Stimulated activated CD8-positive, alpha-beta memory T cell treated with anti-CD3 and anti-CD28 coated beads, Interleukin-15, amount 100 ng/mL, for 4 hours (primary cell): ENCODE measurements at places on chromosomes 2 and 18.

DNA sequence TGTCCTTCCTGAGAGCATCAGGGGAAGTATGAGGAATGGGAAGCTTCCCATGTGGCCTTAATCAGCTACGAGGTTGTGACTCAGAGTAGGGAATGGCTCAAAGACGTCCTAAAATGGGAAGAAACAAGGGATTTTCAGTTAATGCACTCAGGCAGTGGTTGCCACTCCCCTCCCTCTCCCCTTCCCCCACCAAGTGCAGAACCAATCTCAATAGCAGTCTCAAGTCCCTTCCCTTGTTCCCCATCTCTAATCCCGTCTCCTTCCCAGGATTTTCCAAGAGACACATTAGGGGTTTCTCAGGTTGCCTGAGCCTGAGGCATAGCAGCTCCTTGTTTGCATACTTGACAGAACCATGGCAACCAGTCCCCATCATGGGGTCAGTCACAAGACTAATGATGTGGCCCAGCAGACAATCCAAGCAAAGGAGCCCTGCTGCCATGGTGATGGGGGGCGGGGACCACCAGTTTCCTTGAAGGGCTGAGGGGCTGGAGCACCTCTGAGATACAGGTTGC lies 18.2 kb upstream of the RESP18 start:
- no peak for DNase-seq

- no peak for DNase-seq
Observed at GRCh38 chr2:65137197-65137775, 7.4 kb upstream of the RAB1A start.

DNA sequence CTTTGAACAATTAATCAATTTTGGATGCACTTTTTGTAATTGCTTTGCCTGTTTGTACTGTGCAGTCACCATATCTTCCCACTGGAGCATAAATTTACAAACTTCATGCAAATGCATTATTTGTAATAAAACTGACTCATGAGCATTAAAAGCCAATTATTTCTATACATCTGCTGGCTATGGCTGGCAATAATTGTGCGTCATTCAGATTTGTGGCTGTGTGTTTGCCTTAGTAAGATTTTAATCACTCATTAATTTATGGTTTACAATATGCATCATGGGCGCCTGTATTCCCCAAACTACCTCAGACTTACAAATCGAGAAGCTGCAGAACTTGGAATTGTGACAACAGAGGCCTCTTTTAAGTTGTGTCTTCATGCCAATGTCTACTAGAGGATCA lies 132.4 kb upstream of the TRIB2 start:
- no peak for DNase-seq

- DNase-seq, result no peak
Observed at GRCh38 chr18:62331581-62332356, 6.7 kb downstream of the TNFRSF11A start.

- DNase-seq, result no peak
Observed at GRCh38 chr2:133591164-133591563, 22.9 kb upstream of the NCKAP5 start.

- no peak for DNase-seq
Observed at GRCh38 chr2:152694161-152694661, 23.1 kb downstream of the PRPF40A start.

GRCh38 chr2:229715895-229716507 lies 1.6 kb upstream of the DNER start:
- no peak for DNase-seq

- no peak for DNase-seq
Observed at GRCh38 chr2:132544006-132544630, 125.9 kb downstream of the LYPD1 start.

GRCh38 chr2:3610881-3611505 lies 16.1 kb downstream of the COLEC11 start:
- no peak for DNase-seq

DNA sequence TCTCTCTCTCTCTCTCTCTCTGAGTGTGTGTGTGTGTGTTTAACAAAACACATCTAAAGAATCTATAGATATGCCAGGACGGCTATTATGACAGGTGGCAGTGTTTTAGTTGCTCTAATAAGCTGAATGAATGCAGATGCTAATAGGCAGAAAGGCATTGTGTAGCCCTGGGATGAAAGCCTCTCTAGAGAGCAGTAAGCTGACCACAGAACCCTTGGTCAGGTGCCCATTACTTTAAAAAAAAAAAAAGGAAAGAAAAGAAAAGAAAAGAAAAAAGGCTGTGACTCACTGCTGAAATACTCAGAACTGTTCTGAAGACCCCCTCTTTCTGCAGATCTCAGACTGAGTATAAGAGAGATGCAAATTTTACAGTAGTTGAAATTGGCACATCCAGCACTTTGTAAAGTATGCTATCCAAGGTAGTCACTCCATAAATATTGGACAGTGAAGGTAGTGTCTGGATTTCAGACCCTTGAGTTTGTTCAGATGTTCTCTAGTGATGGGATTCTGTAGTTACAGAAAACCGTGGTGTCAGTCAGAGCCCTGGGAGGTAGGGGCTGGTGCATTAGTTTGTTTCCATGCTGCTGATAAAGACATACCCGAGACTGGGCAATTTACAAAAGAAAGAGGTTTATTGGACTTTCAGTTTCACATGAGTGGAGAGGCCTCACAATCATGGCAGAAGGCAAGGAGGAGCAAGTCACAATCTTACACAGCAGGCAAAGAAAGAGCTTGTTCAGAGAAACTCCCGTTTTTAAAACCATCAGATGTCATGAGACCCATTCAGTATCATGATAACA lies 30.9 kb downstream of the OSBPL6 start:
- no peak for DNase-seq

DNA sequence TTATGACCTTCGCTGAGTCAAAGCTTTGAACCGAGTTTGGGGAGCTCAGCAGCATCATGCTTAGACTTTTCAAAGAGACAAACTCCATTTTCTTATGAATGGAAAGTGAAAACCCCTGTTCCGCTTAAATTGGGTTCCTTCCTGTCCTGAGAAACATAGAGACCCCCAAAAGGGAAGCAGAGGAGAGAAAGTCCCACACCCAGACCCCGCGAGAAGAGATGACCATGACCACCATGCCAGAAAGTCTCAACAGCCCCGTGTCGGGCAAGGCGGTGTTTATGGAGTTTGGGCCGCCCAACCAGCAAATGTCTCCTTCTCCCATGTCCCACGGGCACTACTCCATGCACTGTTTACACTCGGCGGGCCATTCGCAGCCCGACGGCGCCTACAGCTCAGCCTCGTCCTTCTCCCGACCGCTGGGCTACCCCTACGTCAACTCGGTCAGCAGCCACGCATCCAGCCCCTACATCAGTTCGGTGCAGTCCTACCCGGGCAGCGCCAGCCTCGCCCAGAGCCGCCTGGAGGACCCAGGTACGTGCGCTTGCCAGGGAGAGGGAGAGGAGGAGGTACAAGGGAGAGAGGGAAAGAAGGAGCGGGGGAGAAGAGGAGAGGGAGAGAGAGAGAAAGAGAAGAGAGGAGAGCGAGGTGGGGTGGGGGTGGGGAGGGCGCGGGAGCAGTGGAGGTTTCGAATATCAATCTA lies at the start of gene DLX1:
Gene DLX1, plus strand, starts transcription at position 48 of the 700 bp plus-strand sequence. Its CDS starts 171 bp downstream, at position 219.
- no peak for DNase-seq
